ACHN (cell line): ENCODE measurements at places on chromosomes 3 and 15.

DNA sequence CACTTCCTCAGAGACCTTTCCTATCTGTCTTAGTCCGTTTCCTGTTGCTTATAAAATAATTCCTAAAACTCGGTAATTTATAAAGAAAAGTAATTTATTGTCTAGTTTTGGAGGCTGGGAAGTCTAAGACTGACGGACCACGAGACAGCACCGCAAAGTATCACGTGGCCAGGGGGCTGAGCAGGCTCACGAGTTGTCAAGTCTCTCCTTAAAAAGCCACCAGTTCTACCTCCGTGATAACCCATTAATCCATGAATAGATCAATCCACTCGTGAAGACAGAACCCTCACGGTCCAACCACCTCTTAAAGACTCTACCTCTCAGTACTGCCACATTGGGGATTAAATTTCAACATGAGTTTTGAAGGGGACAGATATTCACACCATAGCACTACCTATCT lies 821 bp downstream of the LINS1 start:
- DNase-seq = peak; percentile 11

DNA sequence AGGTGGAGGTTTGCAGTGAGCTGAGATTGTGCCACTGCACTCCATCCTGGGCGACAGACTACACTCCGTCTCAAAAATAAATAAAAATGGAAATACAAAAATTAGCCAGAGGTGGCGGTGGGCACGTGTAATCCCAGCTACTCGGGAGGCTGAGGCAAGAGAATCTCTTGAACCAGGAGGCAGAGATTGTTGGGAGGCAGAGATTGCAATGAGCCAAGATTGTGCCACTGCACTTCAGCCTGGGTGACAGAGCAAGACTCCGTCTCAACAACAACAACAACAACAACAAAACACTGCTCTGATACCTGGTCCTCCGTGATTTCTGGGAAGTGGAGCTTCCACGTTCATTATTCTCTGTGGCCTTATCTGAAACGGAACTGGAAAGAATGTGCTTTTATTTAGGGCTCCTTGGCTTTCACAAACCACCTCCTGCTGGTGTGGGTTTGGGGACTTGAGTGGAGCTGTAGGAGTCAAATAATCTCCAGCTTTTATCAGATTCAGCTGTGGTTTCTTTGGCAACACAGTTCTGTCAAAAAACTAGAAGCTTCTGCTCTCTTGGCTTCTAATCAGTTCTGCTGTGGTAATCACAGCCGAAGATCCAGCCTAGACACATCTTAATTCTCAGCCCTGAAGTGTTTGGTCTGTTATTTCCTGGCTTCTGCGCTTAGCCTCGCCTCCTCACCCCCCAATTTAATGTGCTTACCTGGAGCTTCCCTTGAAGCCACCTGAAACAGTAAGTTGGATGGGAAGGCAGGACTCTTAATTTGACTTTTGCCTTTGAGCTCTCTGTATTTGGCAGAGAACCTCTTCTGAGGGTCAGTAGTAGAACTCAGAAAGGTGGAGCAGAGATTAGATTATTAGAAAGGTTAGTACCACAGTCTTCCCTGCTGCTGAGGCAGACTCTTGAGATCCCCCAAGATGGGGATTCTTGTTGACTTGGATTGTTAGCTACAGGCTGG lies 21.4 kb downstream of the IRAK2 start:
- DNase-seq = no peak

GRCh38 chr3:45329761-45330305 lies 58.5 kb upstream of the LARS2 start:
- no peak for DNase-seq

- DNase-seq = no peak
These were observed 19.9 kb downstream of the NDUFB4 start for GRCh38 chr3:120615847-120616609.

- peak; percentile 65 for DNase-seq
These were observed 14.5 kb downstream of the RLBP1 start for GRCh38 chr15:89206908-89207331.

DNA sequence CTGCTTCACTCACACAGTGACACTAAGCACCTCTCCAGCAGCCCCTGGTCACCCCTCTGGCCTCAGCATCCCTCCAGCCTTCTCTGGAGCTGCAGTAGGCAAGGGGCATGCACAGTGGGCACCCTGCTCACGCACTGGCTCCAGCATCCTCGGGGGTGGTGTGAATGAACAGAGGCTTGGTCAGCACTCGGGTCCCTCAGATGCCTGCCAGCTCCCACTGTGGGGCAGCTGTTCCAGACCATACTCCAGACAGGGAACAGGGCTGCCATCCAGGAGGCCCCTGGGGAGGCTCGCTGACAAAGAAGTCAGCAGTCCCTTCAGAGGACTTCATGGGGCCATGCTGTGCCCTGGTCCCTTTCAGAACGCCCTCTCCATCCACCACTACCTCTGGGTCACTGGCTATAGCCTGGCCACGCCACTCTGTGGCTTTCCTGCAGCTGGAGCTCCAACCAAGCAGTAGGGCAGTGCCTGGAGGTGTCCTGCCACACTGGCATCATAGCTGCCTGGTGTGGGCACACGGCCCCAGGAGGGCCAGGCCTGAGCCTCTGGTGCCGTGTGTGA lies 26.3 kb downstream of the ALS2CL start:
- DNase-seq = no peak

DNA sequence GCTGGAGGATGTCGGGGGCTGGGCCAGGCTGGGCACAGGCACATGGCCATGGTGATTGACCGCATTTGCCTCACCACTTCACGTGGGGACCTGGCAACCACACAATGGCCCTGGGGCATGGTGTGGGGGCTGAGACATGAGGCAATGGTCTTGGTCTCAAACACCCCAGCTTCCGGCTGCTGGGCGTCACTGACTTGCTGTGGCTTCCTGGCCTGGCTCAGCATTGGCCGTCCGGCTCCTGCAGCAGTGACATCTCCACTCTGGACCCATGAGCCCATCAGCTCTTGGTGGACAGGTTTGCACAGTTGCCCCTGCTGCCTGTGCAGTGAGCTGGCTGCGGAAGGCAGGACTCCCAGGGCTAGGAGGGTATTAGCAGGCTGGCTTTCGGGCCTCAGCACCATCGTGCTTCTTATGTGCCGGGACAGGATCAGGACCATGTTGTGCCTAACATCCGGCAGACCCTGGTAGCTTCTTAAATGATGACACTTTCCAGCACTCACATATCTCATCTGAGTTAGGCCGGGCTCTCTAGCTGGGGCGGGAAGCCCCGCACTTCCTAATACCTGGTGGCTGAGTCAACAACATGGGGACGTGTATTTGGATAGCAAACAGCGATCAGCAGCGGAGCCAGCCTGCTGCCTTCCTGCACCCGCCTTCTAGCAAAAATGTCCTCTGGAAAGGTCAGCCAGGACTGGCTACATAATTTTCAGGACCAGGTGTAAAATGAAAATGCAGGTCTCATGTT lies 34.1 kb downstream of the ZNF710 start:
- no peak for DNase-seq

DNA sequence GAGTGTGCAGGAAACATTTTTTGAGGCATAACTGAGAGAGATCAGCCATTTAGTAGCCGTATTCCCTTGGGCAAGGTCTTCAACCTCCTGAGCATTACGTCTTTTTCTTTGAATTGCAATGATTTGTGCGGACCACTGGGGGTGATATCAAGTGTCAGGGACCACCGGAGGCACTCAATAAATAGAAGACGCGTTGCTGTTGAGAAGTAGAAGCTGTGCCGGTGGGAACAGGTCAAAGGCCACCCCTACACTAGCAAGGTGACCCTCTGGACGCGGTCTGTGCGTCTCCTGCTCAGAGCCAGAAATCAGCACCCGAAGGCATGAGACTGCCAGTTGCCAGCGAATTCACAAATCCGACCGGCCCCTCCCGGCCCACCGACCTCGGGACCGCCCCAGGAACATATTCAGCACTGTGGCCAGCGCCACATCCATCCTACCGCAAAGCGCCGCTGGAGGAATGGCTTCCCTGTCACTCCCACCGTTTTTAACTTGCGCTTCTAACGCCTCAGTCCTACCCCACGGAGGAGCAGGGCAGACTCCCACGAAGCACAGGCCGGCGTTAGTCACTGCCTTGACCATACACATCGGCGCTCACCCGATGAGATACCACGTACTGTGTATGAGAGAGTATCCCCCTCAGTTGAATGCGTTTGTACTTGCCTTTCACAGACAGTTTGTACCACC lies 1.4 kb upstream of the GHSR start:
- DNase-seq = peak; percentile 49

- DNase-seq = no peak
These were observed 336.4 kb upstream of the SATB1 start for GRCh38 chr3:18761530-18761929.

- peak; percentile 23 for DNase-seq
These were observed 178.0 kb upstream of the UMPS start for GRCh38 chr3:124552224-124552623.

GRCh38 chr15:55879181-55879580 lies 114.2 kb downstream of the NEDD4 start:
- no peak for DNase-seq

- DNase-seq = no peak
These were observed 37.0 kb downstream of the PCNP start for GRCh38 chr3:101611023-101611422.

DNA sequence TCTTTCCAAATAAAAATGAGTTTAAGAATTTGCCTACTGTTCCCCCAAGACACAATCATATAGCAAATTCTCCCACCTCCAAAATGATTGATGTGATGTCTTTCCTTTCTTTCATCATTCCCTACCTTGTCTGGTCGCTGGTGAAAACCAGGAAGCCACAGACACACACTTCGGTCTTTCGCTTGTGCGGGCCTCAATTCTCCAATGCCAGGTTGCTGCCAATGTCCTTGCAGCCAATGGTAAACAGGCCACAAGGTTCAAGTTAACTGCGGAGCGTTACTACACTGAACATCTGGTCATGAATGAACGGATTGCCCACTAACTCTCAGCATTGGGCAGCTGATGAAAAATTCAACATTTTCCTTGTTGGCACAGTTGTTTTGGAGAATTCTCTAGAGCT lies 192.2 kb downstream of the FOXP1 start:
- DNase-seq = no peak

GRCh38 chr15:100999369-100999768 lies 80.2 kb downstream of the LRRK1 start:
- DNase-seq = no peak

DNA sequence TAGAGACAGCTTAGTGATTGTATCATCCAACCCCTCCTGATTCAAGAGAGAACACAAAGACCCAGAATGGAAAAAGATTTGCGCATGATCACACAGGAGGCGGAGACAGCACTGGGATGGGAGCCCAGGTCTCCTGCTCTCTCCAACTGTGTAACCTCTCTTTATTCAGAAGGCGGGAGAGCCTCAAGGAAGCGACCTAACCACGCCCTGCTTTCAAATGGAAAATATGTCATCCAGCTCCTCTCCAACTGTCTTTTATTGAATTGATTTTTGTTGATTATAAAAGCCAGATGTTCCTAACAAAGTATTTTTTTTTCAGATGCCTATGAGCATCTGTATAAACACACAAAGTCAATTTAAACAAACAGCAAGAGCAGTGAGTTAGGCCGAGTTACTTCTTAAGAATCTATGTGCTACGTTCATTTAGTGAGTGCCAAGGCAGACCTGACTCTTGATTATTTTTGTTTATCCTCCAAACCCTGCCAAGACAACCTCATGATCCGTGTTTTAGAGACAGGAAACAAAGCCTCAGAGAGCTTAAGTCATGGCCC lies 74.5 kb downstream of the BFSP2 start:
- DNase-seq = no peak

- no peak for DNase-seq
These were observed 39.8 kb downstream of the ACSBG1 start for GRCh38 chr15:78194568-78194925.

- DNase-seq = no peak
These were observed 183.8 kb downstream of the THRB start for GRCh38 chr3:24310887-24311286.

GRCh38 chr3:72475258-72476138 lies 372.7 kb downstream of the SHQ1 start:
- no peak for DNase-seq
